ENCODE measurements at places on chromosomes 13 and 19.

- no peak for DNase-seq
These were observed 443.5 kb downstream of the HS6ST3 start for GRCh38 chr13:96533408-96533807.

GRCh38 chr13:85283408-85283807 lies 515.8 kb downstream of the SLITRK6 start:
- DNase-seq, result no peak

DNA sequence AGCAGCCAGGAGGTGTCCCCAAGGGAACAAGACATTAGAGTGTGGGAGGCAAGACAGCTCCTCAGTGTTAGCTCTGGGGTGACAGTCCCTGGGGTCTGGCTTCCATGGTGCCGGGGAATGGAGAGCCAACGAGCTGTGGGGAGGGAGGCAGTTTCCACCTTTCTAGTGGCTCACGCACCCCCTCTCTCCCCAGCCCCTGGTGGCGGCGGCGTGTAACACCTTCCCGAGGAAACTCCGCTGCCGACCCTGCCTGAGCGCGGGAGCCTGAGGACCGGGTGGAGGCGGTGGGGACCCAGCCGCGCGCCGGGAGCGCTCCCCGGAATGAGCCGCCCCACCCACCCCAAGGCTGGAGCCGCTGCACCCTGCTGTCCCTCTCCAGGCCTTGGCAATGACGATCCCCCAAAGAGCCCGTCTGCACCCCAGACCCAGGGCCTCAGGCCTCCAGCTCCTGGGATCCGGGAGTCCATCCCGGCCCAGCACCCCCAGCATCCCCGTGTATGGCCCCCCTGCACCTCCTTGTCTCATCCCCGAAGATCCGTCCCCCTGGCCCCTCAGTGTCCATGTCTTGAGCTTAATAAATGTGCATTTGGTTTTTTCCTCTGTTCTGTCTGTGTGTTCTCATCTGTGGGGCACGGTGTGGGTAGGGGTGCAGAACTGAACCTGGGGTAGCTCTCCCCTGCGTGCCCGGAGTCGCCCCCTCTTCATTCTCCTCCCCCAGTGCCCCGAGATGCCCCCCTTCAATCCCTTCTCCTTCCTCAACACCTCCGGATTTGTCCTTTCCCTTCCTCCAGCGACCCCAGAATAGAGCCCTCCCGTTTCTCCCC lies 622 bp upstream of the FXYD5 start:
- DNase-seq, result peak; percentile 78

GRCh38 chr19:18700501-18701249 lies 17.2 kb downstream of the CRTC1 start:
- DNase-seq, result peak; percentile 66

DNA sequence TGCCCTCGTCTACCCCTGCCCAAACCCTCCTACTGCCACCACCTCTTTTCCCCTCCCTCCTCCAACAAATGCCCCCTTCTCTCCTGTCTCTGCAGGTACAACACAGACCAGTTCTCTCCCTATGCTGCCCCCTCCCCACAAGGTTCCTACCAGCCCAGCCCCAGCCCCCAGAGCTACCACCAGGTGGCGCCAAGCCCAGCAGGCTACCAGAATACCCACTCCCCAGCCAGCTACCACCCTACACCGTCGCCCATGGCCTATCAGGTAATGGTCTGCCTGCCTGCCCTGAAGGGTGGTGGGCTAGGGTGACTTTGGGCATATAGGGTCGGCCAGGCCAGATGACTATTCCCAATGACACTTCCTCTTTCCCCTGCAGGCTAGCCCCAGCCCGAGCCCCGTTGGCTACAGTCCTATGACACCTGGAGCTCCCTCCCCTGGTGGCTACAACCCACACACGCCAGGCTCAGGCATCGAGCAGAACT lies 6.5 kb upstream of the TIMM50 start:
- peak; percentile 80 for DNase-seq

DNA sequence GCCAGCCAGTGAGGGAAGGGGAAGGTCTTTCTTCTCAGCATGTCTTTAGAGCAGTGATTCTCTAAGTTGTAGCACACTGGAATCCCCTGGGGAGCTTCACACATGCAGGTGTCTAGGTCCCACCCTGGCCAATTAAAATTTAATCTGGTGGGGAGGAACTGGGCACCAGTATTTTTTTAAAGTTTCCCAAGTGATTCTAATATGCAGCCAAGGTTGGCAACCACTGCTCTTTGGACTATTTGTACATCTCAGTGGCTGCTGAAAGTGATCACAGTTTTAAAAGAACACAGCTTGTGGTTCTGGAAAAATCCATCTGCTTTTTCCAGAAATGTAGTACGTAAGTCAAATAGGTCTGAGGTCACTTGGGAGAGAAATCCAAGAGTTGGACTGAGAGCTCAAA lies 10.7 kb upstream of the KATNAL1 start:
- no peak for DNase-seq

DNA sequence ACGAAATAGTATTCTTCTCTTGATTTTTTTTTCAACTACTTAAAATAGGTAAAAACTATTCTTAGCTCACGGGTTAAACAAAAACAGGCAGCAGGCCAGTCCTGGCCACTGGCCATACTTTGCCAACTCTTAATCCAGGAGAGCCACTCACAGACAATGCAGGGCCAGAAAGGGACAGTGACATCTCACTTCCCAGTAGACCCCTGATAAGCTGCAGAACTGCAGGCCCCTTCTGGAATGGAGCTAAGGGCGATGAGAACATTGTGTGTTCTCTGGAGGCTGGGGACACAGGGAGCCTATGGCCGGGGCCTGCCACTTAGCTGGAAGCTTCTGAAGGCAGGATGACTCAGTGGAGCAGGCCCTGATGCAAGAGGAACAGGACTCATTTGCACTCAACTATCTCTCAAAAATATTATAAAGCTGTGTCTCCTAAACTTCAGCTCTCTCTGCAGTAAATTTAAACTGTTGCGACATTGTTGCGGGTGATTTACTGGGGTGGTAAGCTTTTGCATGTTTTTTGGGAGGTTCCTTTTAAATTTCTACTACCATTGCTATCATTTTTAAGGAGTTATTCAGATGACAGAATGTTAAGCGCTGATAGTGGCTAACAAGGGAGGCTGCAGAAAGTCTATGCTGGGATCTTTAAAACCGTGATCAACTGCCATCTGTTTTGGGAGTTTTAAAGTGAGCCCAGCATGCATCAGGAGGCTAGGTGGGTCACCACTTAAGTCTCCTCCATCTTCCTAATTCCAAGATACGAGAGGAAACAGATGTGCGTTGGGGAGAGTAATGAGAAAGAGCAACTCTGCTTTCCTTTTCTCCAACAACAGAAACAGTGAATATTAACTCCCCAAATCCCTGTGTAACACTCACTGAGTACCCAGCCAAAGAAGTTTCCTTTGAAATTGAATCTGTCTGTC lies 33.2 kb upstream of the KATNAL1 start:
- no peak for DNase-seq

- no peak for DNase-seq
These were observed 2.0 kb upstream of the TMEM221 start for GRCh38 chr19:17450264-17451075.

DNA sequence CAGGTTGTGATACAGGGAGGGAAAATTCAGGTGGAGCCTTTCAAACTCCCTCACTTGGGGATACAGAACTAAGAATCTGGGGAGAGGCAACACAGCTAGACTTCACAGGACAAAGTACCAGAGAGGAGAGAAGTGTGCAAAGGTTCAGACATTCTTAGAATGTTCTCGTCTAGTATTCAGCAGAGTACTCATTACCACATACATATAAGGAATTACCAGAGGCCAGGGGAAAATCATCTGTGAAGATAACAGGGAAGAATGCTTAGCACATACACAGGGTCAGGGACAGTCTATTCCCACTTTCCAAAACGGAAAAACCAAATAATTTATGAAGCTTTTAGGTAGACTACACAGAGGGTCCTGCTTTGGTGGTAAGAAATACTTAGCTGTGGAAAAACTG lies 58.1 kb downstream of the TRPC4 start:
- DNase-seq, result no peak

- DNase-seq, result no peak
These were observed 1317.0 kb downstream of the PCDH9 start for GRCh38 chr13:65913173-65913572.

DNA sequence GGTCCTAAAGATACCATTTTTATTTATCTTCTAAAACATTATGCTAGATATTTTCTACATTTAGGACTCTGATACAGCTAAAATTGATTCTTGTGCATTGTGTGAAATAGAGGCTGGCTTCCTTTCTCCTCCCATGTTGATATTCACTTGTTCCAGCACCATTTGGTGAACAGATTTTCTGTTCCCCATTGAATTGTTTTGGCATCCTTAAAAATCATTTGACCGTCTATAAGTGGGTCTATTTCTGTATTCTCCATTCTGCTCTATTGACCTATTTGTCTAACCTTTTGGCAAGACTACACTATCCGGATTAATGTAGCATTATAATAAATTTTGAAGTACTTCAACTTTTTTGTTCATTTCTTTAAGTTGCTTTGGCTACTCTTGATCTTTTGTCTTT lies 2689.2 kb downstream of the PCDH9 start:
- no peak for DNase-seq

DNA sequence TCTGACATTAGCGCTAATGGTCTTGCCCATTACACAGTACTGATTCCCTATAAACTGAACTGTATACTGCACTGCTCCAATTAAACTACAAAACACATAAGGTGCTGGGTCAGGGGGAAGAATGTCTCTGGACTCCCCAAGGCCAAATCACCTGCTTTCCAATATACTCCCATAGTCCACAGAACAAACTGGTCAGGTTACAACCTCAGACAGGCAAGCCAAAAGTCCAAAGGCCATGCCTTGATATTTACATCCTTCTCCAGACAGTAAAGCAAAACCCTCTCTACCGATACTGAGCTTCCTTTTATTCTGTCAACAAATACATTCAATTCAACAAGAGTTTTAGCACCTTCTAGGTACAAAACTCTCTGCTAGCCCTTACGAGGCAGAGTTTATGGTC lies 8.9 kb downstream of the ZNF541 start:
- no peak for DNase-seq

GRCh38 chr13:22229916-22230315 lies 559.0 kb downstream of the FGF9 start:
- no peak for DNase-seq

- DNase-seq, result no peak
These were observed 20.6 kb downstream of the PCDH8 start for GRCh38 chr13:52827839-52828238.

DNA sequence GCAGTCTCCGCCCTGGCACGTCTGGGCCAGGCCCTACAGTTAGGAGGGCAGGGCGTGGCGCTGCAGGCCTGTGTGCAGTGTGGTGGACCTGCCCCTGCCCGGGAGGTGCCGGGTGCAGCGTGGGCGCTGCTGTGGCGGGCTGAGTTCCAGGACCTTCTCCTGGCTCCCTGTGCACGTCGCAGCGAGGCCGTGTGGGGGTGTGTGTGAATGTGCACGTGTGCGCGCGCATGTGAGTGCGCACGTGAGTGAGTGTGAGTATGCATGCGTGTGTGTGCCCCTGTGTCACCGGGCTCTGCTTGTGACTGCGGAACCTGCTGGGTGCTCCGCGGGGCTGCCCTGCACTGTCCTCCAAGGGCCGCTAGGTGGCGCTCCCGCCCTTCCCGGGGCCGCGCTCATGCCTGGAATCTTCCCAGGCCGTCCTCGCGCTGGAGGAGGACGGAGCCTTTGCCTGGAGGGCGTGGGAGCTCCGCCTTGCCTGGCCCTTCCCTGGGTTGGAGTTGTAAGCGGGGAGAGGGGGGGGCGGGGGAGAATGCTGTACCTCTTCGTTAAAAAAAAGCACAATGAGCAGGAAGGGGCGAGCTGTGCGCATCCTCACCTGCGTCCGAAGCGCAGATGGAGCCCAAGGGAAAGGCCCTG lies 79.3 kb downstream of the KDM4B start:
- DNase-seq, result peak; percentile 54

DNA sequence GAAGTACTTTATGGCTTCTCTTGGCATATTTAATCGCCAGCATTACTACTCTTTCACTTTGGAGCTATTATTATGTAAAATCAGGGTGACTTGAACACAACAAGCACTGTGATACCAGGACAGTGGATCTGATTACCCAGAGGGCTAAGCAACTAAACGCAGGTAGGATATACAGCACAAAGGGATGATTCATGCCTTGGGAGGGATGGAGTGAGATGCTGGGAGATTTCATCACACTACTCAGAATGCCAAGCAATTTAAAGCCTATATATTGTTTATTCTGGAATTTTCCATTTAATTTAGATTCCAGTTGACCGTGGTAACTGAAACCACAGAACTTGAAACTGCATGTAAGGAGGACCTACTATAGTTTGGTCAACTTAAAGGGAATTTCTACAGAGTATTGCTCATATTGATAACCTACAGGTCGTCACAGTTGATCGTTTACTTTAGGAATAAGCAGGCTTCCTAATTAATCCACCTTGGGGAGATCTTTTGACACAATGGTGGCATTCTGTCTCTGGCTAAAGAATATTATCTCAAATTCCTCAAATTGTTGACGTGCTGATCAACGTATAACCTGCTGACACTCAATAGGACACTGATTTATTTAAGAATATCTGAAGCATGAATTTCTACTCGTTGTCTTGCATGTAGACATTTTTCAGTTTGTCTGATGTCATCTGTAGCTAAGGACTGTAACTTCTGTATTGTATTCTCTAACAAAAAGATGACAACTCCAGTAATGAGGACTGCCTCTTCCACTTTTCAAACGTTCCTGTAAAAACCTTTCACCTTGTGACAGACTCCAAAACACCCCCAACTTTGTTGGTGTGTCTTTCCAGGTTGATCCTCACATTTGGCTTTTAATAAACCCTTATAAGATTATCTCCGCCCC lies 254.2 kb downstream of the GPC5 start:
- DNase-seq, result no peak

Measured in activated CD4-positive, alpha-beta T cell treated with anti-CD3 and anti-CD28 coated beads, Interleukin-2, amount 50 U/mL, for 1 hour (primary cell).